ENCODE measurements at places on chromosomes 1 and 21.
A peak's percentile ranks its signal among the peaks of the same experiment; 100 is the strongest.

DNA sequence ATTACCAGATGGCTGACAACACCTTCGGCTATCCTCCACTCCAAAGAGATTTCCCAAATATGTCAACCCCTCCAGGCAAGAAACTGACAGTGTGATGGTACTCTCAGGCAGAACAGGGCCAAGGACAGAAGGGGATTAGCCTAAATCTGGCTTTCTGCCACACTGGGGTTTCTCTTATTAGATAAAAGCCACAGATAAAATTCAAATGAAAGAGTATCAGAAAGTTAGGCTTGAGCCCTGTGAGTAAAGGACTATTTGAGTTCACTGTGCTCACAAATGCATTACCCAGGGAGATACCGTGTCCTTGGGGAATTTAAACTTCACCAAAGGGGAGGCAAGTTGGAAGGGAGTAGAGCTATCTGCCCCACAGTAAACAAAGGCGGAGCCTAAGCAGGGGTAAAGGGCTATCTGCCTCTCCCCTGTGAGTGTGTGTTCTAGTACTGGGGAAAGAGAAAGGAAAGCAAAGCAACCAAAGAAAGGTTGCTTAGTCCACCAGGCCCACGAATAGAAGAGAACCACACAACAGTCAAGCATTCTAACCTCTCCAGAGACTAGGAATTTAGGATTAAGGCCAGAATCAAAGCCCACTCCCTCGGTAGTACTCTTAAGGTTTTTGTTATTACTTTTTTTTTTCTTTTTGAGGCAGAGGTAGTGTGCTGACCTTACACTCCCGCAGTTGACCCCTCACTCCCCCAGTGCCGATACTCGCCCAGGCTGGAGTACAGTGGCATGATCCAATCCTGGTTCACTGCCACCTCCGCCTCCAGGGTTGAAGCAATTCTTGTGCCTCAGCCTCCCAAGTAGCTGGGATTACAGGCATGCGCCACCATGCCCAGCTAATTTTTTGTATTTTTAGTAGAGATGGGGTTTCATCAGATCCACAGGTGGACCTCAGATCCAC is 12.7 kb downstream of the TPM3 start:
- DNase-seq: no peak

DNA sequence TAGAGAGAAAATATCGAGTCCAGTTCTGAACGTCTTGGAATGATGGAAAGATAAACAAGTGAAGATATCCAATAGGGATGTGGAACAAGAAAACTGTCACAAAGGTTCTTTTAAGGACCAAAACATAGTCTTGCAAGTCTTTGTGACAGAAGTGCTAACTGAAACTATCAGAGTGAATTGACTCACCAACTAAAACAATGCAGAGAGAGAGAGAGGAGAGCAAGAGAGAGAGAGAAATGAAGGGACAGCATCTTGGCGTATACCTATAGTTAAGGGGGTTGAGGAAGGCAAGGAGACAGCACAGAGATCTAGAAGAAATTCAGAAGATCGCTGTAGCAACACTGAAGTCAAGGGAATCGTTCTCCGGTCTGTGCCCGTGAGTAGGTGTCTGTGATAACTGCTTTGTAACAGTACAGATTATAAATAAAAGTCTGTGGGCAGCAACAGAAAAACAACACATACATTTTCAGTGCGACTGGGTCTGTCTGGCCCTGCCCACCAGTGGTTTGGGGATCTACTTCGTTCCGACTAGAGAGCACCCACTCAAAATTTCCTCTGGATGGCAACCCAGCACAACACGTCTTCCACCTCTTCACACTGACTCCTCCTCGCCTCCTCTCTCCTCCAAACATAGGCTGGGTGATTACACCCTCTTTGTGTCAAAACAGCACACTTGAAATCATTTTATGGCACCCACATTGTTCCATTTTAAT is 4.8 kb upstream of the COA6 start:
- peak; percentile 41 for DNase-seq

- DNase-seq: no peak
Observed at GRCh38 chr1:231611851-231612250, 14.7 kb upstream of the DISC1 start.

DNA sequence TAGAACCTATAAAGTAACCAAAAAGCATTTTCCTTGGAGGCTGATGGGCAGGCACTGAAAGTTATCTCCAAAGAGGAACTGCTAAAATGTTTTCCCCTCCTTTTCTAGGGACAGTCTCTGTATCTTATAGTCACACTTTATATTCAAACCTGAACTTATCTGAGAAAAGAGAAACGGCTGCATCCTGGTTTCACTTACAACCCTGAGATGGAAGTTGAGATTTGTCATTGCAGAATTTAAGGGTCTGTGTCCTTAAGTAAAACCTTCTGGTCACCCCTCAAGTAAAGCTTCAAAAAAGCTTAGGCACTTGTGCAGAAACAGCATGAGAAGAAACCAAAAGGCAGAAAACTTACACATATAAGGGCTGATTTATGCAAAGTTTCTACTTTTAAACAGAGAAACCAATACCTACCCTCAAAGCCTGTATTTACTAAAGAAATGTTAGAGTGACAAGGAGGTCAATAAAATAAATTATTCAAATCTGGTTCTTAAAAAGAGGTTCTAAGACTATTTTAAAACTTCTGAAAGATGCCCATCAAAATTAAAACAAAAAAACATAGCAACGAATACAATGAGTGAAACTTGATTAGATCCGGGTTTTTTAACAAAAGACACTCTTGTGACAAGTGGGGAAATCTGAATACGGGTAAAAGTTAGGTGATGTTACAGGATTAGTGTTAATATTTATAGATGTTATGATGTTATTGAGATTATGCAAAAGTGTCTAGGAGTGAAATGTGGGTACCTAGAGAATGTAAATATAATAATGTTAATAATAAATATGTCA is 9.9 kb downstream of the CD58 start:
- DNase-seq: no peak

DNA sequence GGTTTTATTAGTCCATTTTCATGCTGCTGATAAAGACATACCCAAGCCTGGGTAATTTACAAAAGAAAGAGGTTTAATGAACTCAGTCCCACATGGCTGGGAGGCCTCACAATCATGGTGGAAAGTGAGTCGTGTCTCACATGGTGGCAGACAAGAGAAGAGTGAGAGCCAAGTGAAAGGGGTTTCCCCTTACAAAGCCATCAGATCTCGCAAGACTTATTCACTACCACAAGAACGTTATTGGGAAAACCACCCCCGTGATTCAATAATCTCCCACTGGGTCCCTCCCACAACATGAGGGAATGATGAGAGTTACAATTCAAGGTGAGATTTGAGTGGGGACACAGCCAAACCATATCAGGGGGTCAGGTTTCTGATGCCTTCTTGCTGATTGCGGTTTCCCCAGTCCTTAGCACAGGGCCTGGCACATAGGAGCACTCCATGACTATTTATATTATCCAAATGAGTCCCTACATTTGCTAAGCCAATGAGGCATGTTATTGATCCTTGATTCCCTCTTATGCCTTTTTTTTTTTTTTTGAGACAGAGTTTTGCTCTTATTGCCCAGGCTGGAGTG is 35.3 kb upstream of the PAXBP1 start:
- DNase-seq: no peak

- no peak for DNase-seq
Observed at GRCh38 chr1:201059401-201059800, 35.9 kb upstream of the KIF21B start.

- no peak for DNase-seq
Observed at GRCh38 chr1:88566615-88567387, 117.3 kb upstream of the PKN2 start.

- no peak for DNase-seq
Observed at GRCh38 chr1:17027900-17028299, 16.2 kb upstream of the ATP13A2 start.

- DNase-seq: no peak
Observed at GRCh38 chr1:169867012-169867675, 26.6 kb downstream of the SCYL3 start.

- DNase-seq: no peak
Observed at GRCh38 chr1:160178731-160179130, 11.6 kb upstream of the CASQ1 start.

- DNase-seq: peak; percentile 75
Observed at GRCh38 chr1:205229399-205229871, 1.7 kb downstream of the TMCC2 start.

DNA sequence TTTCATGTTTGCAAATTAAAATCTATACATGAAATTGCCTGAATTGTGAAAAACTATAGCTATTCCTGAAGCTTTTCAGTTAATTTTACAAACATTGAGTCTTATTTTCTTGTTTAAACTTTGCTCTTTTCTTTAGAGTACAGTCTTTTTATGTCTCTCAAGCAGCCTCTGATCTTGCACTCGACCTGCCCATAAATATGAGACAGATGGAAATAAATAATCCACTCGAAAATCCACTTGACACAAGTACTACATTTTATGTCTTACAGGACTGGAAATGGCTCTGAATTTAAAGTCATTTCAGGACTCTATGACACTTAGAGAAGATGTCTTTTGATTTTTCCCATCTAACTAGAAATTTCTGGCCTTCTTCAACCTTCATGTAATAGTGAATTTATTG is 283.8 kb downstream of the USP25 start:
- no peak for DNase-seq

GRCh38 chr1:185398022-185398421 is 81.0 kb upstream of the IVNS1ABP start:
- DNase-seq: no peak

DNA sequence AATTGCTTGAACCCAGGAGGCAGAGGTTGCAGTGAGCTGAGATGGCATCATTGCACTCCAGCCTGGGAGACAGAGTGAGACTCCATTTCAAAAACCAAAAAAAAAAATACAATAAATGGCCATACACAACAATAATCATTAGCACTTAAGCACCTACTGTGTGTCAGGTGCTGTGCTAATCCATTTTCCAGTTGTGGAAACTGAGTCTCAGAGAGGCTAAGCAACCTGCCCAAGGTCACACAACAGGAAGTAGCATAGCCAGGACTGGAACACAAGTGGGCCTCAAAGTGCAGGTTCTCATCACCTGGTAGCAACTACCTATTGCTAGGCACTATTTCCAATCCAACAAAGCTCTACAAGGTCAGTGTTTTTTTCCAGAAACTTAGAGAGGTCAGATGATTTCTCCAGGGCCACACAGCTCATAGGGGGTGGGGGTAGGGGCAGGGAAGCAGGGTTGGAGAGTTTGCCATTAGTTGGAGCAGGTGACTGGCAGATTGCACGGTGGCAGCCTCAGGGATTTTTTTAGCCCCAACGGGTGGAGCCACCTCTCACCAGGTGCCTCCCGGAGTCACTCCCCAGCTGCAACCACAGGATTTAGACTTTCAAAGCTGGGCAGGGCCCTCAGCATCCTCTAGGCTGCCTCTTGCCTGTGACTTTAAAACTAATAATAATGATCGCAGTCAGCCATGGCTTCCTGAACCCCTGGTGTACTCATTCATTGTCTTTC is 52.5 kb upstream of the ID3 start:
- DNase-seq: peak; percentile 38

Data from CD4-positive, alpha-beta T cell treated with Interleukin-4 for 1 hour (primary cell).